ENCODE measurements at places on chromosomes 4 and X.

- no peak for DNase-seq
Observed at GRCh38 chr4:1615786-1616556, 68.1 kb downstream of the FAM53A start.

DNA sequence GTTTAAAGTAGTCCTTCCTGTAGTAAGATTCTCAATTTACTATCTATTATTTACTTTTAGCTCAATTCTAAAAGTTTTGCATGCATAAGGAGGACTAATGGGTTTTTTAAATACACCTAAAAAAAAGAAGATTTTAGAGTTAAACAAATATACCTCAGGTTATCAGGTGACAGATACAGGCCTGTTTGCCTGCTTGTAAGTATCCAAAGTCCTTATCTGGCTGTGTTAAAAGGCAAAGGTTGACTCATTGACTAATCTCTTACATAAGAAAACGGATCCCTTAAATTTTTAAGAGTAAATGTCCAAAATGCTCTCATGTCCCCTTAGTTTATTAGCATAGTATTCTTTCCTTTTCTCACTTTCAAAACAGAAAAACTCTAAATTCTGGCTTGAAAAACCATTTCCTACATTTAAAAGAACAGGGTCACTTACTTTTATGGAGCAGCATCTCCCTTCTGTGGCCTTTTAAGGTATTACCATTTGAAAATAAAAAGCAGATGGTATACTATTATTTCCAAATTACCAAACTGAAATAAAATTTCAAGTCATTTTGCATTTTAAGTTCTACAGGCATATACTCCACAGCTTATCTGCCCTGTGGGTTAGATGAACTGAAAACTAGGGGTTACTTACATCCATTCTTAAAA is 4.5 kb downstream of the CBR4 start:
- no peak for DNase-seq

DNA sequence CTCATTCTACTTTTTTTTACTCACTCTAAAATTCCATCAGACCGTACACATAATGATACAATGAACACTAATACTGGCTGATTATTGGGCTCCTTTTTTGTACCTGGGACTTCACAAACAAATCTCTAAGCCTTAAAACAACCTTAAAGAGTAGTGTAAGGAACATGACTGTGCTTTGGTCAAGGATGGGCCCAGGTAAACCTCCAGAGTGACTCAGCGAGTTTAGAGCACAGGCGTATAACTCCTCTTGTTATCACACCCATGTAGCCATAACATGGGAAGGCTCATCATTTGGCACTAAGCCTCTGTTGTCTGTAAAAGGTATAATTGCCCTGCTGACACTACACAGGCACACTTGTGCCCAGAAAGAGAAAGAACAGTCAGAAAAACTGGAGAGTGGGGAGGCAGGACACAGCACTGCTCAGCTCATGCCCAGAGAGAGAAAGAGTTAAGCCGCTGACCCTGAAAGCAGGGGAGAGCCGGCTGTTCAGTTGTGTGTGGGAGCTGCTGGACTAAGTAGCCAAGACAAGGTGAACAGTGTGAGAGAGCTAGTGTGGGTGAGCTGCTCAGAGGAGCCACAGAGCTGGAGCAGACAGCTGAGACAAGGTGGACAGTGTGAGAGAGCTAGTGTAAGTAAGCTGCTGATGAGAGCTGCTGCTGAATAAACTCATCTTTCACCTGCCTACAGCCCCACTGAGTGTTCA is 319.6 kb upstream of the BMP3 start:
- DNase-seq, result no peak

DNA sequence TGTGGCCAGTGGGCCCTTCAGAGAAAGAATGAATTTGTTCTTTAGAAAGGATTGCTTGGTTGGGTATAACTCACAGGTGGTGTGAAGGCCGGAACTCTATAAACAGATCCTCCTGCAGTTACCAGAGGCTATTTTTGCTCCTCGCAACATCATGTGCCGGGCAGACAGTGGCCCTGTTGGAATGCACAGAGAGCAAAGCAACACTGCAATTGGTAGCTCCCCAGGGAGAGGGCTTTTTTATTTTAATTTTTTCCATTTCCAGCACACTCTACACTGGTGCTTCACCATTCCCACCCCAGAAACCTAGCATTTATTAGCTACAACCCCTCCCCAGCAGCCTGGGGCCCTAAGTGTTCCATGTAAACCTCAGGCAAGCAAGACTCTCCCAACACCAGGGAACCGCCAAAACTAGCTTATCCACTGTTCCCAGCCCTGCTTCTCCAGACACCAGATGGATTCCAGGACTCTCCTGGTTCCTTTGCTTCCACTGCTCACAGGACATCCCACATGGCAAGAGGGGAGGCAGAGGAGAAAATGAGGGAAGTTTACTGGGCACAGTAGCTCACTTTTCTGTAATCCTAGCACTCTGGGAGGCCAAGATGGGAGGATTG is 75.1 kb upstream of the TMEM164 start:
- no peak for DNase-seq

- DNase-seq, result no peak
Observed at GRCh38 chr4:121736735-121737351, 28.1 kb downstream of the SMIM43 start.

GRCh38 chr4:130424211-130424610 is 1328.3 kb downstream of the C4orf33 start:
- DNase-seq, result no peak

GRCh38 chr4:68658672-68659071 is 11.8 kb downstream of the UGT2B15 start:
- no peak for DNase-seq

DNA sequence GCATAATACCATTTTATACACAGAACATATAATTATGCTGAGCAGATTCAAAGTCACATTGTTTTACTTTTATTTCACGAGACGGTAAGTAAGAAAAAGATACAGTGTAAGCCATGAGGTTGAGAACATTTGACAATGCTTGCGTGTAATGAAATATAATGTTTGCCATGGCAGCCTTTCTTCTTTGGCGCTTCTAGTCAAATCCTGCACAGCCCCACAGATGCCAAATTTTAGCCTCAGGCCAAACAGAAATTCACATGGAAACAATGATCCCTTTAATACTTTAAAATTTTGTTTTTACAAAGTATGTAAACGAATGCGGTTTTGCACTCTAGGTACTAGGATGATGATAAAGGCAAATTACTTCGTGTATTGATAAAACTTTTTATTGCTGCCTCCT is 502.7 kb upstream of the SMIM31 start:
- no peak for DNase-seq

DNA sequence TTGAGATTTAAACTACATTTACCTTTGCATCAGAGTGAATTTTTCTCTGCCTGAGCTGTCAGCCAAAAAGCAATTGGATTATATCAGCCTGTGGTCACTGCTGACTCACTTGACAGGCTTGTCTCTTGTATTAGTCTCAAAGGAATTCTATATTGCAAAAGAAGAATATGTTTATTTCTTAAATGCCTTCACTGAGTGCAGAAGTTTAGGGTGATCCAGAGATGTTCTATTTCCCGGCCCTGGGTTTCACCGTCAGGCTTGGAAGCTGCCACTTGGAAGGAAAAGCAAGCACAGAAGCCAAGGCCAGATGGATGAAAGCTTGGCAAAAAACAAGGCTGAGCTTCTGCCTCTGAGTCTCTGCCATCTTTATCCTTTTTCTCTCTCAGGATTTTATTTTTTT is 80.9 kb downstream of the FAM114A1 start:
- no peak for DNase-seq

DNA sequence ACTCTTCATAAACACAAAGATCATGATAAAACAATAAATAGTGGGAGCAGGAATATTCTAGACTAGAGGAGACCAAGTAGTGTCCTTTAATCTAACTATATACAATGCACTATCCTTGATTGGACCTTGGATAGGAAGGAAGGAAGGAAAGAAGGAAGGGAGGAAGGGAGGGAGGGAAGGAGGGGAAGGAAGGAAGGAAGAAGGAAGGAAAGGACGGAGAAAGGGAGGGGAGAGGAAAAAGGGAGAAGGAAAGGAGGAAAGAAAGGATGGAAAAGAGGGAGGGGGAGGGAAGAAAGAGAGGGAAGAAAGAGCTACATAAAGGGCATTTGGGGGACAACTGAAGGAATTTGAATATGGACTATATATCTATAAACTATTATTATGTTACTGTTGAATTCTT is 95.0 kb upstream of the SMARCAD1 start:
- DNase-seq, result no peak

Data from stimulated activated CD4-positive, alpha-beta T cell treated with anti-CD3 and anti-CD28 coated beads, TNF-alpha, amount 100 ng/mL, for 1 hour (primary cell).